ENCODE measurements at places on chromosomes 11 and 22.

DNA sequence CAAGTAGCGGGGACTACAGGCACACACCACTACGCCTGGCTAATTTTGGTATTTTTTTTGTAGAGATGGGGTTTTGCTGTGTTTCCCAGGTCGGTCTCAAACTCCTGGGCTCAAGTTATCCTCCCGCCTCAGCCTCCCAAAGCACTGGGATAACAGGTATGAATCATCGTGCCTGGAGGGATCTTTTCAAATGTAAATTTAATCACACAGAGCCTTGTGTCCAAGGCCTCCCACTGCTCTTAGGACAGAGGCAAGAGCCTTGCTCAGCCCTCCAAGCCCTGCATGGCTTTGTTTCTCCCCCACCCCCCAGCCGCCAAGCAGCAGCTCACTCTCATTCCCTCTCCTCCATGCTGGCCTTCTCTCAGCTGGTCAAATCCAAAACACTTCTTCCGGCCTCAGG is 75.3 kb upstream of the CREB3L1 start:
- no peak overlapping the region for H3K27ac ChIP-seq
- H3K4me1 ChIP-seq: no peaks in the 10 kb centered on the region
- H3K27me3 ChIP-seq: peaks cover 75% of the 10 kb centered on the region
- no peak for DNase-seq
- H3K36me3 ChIP-seq: peaks cover 12% of the 10 kb centered on the region
- H3K4me3 ChIP-seq: no peak overlapping the region

GRCh38 chr11:13303668-13304649 is 26.4 kb downstream of the BMAL1 start:
- H3K4me1 ChIP-seq: peaks cover 51% of the 10 kb centered on the region
- no peak for DNase-seq
- peak overlapping the region; percentile 73 for H3K27ac ChIP-seq
- no peaks in the 10 kb centered on the region for H3K27me3 ChIP-seq
- peak overlapping the region; percentile 79 for H3K4me3 ChIP-seq

DNA sequence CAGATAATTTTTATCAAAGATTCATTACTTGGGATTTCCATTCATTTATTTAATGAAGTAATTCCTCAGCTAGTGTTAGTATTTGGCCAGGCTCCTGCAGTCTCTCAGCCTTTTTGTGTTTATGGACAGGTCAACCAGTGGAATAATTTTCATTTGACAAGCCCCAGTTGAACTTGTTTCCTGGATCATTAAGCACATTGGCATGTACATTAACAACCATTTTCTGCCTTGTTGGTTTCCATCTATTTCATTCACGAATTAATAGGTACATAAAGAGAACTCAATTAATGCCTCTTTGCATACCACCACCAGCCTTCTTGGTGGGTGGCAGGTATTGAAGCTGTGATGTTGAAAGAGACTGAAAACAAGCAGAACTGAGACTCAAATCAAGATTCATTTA is 745.2 kb downstream of the KCNA4 start:
- H3K4me3 ChIP-seq: no peak overlapping the region
- no peak overlapping the region for H3K27ac ChIP-seq
- no peaks in the 10 kb centered on the region for H3K4me1 ChIP-seq
- no peaks in the 10 kb centered on the region for H3K36me3 ChIP-seq
- DNase-seq: no peak

DNA sequence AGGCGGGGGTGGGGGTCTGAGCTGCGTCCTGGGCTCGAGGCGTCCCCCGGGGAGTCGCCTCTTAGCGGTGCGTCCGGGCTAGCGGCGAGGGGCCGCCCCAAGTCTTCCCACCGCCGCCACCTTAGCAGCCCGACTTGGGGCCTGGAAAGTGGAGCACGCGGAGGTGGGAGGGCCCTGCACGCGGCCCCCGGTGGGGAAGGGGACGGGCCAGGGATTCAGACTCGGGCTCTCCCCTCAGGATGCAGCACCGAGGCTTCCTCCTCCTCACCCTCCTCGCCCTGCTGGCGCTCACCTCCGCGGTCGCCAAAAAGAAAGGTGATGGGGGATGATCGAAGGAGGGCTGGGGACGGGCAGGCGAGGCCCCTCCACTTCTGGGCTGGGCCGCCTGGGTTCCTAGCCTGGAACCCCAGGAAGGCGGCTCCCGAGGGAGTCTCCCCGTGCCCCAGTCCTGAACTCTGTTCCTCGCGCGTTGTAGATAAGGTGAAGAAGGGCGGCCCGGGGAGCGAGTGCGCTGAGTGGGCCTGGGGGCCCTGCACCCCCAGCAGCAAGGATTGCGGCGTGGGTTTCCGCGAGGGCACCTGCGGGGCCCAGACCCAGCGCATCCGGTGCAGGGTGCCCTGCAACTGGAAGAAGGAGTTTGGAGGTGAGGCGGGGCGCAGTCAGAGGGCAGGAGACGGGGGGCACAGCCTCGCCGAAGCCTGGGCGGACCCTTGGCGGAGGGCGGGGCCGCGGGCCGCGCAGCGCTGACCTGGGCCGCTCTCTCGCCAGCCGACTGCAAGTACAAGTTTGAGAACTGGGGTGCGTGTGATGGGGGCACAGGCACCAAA is 563 bp downstream of the MDK start:
- no peak for DNase-seq
- peaks cover 18% of the 10 kb centered on the region for H3K4me1 ChIP-seq
- peaks cover 9% of the 10 kb centered on the region for H3K36me3 ChIP-seq
- no peak overlapping the region for H3K27ac ChIP-seq

- no peaks in the 10 kb centered on the region for H3K27me3 ChIP-seq
- DNase-seq: no peak
- H3K27ac ChIP-seq: no peak overlapping the region
- no peaks in the 10 kb centered on the region for H3K36me3 ChIP-seq
- H3K4me3 ChIP-seq: no peak overlapping the region
These were observed 7.3 kb downstream of the SELENOM start for GRCh38 chr22:31099841-31100761.

GRCh38 chr22:16721961-16722360 is 103.2 kb downstream of the XKR3 start:
- no peak overlapping the region for H3K27ac ChIP-seq
- peaks cover 31% of the 10 kb centered on the region for H3K27me3 ChIP-seq
- DNase-seq: no peak
- peaks cover 3% of the 10 kb centered on the region for H3K36me3 ChIP-seq
- no peaks in the 10 kb centered on the region for H3K4me1 ChIP-seq
- no peak overlapping the region for H3K4me3 ChIP-seq

DNA sequence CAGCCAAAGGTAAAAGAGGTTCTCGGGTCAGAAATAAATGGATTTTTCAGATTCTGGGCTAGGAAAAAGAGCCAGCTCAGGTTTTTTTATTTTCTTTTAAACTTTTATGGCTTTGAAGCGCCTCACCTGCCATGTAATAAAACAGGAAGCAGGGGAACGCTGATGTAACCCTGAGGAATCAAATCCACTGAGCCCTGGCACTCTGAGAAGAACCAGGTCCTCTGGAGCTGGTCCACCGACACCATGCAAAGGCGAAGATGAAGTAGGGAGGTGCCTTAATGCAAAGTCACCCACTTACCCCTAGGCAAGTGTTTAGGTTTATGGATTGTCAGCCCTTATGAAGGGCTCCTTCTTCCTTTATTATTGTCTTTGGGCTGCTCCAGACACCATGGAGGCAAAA is 1.6 kb downstream of the PAMR1 start:
- peaks cover 3% of the 10 kb centered on the region for H3K4me1 ChIP-seq
- no peak overlapping the region for H3K27ac ChIP-seq
- no peak for DNase-seq
- H3K27me3 ChIP-seq: peaks cover 73% of the 10 kb centered on the region
- H3K36me3 ChIP-seq: no peaks in the 10 kb centered on the region

DNA sequence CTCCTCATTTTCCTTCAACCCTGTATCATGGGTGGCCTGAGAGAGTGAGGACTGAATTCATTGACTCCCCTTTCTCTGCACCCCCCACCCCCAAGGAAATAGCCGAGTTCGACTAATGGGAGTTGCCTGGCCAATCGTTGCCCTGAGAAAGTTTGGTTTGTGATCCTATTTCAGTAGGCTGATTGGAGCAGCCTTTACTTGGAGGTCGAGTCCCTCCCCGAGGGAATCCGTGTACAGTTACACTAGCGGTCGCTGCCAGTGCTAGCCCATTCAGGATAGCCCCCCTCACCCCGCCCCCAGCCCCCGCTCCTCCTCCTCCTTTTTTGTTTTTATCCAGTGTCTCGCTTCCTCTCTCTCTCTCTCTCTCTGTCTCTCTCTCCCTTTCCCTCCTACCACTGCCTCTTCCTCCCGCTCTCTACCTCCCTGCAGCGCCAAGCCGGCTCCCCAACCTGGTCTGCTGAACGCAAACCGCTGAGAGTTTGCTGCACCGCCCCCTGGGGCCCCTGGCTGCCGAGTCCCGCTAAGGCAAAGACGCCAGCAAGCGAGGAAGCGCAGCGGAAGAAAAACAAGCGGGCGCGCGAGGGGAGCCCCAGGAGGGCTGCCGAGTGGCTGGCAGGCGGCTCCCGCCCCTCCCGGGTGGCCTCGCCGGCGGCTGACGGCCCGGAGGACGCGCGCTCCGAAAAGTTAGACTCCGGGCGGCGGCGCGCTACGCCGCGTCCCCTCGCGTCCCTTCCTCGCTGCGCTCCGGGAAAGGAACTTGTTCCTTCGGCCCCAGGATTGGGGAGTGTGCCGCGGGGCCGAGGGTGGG is at the start of gene GRAMD1B:
GRAMD1B (plus strand) TSS at position 357 of the 808 bp plus-strand sequence. CDS start 524 bp downstream, outside the sequence.
- peak within 1 kb of the TSS; percentile 95 for H3K4me3 ChIP-seq
- H3K27me3 ChIP-seq: peaks cover 12% of the 10 kb centered on the region
- peak; percentile 73 for DNase-seq
- H3K27ac ChIP-seq: peak within 1 kb of the TSS; percentile 80

- H3K36me3 ChIP-seq: no peaks in the 10 kb centered on the region
- no peak overlapping the region for H3K27ac ChIP-seq
- no peak for DNase-seq
These were observed 8.9 kb upstream of the PLXNB2 start for GRCh38 chr22:50316114-50317065.

- peaks cover 61% of the 10 kb centered on the region for H3K27me3 ChIP-seq
- H3K36me3 ChIP-seq: peaks cover 4% of the 10 kb centered on the region
These were observed 27.5 kb downstream of the FOLR3 start for GRCh38 chr11:72162891-72163492.

- H3K27ac ChIP-seq: peak overlapping the region; percentile 60
- no peaks in the 10 kb centered on the region for H3K36me3 ChIP-seq
- H3K27me3 ChIP-seq: no peaks in the 10 kb centered on the region
- peaks cover 11% of the 10 kb centered on the region for H3K4me1 ChIP-seq
These were observed 4.8 kb downstream of the ALG12 start for GRCh38 chr22:49913446-49913845.

DNA sequence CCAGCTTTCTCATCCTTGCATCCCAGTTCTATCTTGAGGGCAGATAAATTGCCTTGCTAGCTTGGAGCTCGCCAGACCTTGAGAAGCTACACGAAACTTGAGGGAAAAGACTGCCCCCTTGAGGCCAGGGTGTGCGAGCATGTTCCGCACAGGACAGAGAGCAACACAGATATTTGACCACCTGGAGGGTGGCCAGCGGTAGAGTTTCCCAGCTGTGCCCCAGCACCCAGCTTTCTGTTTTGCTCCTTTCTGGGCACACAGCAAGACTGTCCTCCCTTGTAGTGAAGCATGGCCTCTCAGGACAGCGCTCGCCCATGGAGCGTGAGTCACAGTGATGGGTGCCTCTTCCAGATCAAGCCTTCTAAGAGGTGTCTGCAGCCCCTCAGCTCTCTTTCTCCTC is 23.5 kb downstream of the SPATA19 start:
- no peak overlapping the region for H3K4me3 ChIP-seq
- peaks cover 51% of the 10 kb centered on the region for H3K27me3 ChIP-seq
- no peak overlapping the region for H3K27ac ChIP-seq
- H3K4me1 ChIP-seq: no peaks in the 10 kb centered on the region

DNA sequence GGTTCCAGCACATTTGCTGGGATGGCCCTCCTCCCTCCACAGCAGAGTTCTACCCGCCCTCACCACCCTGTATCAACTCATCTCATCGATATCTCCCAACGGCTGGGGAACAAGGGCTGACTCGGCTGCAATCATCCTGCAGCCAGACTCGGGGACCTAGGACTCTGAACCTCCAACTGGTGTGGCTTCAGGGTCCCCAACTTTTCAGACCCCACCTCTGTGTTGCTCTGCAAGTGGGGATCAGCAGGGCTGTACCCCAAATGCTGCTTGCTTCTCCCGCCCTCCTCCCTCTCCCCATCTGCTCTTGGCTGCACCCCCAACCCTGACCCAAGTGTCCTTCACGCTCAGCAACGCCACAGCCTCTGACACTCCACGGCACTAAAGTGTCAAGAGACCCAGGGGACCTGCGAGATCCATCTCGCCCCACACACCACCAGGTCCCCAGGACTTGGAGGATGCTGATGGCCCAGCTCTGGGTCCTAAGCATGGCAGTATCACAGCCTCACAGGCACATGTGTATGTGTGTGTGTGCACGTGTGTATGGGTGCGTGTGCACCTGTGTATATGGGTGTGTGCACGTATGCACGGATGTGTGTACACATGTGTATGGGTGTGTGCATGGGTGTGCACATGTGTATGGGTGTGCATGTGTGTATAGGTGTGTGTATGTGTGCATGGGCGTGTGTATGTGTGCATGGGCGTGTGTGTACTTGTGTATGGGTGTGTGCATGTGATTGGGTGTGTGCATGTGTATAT is 26.4 kb downstream of the KCNQ1 start:
- no peaks in the 10 kb centered on the region for H3K36me3 ChIP-seq
- H3K4me1 ChIP-seq: peaks cover 27% of the 10 kb centered on the region
- no peak overlapping the region for H3K27ac ChIP-seq
- H3K27me3 ChIP-seq: no peaks in the 10 kb centered on the region

DNA sequence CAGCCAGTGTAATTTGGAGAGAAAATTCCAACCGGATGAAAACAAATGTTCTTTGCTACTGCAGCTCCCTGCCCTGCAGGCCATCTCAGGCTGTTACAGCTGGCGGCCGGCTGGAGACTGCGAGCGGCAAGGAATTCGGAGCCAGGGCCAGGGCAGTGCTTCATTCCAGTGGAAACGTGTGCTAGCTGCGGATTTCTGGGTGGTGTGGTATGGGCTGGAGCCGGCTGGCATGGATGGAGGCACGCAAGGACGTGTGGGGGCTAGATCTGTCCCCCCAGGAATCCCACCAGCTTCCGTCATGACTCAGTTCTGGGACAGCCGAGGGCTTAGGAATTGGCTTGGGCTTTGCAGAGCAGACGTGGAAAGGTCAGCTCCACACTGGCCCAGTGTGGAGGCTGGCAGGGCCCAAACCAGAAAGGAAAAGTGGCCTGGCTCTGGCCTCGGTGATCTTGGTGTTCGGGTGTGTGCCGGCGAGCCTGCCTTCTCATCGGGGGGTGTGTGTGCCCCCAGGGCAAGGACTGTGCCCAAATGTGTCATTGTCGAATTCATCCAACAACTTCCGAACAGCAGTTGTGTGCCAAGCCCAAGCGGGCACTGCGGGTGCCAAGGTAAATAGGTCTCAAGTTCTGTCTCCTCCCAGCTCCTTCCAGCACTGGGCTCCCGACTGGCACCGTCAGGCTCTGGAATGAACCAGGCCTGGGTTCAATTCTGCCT is 48.1 kb upstream of the SHISAL1 start:
- H3K27ac ChIP-seq: no peak overlapping the region
- no peak overlapping the region for H3K4me3 ChIP-seq
- peaks cover 34% of the 10 kb centered on the region for H3K27me3 ChIP-seq
- no peaks in the 10 kb centered on the region for H3K4me1 ChIP-seq
- peaks cover 2% of the 10 kb centered on the region for H3K36me3 ChIP-seq

All from T-helper 17 cell (primary cell).